Central memory CD4-positive, alpha-beta T cell (primary cell): ENCODE measurements at places on chromosomes 5 and 9.

DNA sequence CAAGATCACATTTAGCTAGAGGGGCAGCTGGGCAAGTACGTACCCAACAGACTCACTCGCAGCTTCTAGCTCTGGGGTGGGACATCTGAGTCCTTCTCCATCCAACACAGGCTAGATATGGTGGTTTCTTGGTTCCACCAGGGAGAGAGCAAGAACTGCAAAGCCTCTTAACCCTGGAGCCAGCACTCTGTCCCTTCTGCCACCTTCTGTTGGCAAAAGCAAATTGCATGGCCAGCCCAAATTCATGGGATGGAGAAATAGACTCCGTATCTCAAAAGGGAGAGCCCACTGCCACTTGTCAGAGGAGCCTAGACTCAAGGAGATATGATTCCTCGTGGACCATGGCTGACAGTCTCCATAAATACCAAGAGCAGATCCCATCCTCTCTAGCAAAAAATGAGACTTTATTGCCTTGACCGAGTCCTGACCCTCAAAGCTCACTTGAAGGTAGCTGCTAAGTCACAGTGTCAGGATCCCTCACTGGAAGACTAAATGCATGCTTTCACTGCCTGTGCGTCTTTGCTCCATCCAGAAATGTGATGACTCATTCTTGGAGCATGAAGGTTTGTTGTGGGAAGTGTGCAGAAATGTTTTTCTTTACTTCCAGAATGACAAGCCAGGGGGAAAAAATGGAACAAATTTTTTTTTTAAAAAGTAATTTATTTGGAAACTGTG is 28.8 kb upstream of the ROR2 start:
- no peak for DNase-seq

DNA sequence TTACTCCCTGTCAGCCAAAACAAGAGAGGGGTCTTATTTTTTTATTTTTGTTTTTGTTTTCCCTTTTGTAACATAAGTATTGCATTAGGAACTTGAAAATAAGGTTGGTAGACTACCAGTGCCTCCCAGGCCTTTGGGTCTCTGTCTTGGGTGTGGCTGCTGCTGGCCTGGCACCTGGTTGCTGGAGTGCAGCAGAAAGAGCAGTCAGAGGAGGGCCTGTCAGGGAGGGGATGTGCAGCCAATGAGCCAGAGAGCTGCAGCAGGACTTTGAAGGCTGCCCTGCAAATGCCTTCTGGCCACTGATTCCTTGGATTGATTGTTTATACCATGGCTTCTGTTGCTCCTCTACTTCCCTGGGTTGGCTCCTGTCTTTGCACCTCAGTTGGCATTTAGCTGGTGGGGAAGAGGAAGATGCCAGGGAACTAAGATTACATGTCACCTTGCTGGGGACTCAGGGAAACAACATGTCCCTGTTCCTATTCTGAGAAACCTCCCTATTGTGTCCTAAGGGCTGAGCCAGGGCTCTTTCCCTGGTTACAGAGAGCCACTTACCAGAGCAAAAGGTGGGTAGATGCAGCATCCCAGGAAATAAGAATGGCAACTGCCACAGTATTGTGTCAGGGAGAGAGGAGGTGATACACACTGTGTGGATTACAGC is 66.6 kb downstream of the ANGPTL2 start:
- DNase-seq = no peak

DNA sequence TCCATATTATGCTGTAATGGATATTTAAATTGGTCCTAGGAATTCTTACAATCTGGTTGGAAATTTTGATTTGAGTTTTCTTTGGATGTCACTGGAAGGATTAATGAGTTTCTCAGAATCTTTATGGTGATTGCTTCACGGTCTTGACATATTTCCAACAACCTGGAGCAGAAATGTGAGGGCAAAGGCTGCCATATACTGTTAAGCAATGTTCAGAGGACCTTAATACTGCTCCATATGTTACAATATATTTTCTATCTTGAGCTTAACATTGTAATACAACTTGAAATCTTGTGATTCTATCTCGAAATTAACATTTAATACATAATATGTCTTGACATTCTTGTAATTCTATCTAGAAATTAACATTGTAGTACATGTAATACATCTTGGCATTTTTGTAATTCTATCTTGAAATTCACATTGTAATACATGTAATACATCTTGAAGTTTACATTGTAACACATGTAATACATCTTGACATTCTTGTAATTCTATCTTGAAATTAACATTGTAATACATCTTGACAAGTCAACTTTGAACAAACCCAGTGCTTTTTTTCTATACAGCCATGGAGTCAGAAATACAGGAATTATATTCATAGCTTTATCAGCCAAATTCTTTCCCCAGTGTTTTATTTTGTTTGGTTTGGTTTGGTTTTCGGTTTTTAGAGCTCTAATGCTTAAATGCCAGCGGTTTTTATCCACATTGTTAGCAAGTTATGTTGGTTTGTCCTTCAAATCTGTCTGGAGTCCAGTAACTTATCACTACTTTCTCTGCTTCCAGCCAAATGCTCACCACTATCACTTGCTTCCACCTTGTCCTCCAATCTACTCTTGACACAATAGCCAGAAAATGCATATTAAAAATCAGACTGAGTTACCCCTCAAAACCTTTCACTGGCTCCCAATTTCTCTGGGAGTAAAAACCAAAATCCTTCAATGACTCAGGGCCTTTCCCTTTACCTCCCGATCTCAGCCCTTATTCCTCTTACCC is 3.0 kb upstream of the TUT7 start:
- DNase-seq = no peak

DNA sequence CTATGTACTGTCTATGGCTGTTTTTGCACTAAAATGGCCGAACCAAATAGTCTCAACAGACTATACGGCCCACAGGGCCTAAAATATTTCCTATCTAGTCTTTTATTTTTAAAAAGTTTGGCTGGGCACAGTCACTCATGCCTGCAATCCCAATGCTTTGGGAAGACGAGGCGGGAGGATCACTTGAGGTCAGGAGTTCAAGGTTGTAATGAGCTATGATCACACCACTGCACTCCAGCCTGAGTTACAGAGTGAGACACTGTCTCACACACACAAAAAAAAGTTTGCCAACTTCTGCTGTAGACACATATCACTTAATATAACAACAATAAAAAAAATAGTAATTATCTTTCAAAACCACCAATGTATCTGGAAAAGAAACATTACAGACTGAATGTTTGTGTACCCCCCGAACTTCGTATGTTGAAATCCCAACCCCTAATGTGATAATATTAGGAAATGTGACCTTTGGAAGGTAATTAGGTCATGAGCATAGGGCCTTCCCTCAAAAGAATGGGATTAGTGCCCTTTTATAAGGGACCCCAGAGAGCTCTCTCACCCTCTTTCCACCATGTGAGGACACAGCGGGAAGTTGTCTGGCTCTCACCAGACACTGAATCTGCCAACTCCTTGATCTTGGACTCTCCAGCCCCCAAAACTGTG is 53.5 kb upstream of the HK3 start:
- no peak for DNase-seq

GRCh38 chr9:95197692-95198271 is 119.7 kb downstream of the FANCC start:
- no peak for DNase-seq

- DNase-seq = no peak
These were observed 17.9 kb upstream of the NDUFB6 start for GRCh38 chr9:32590898-32591297.

GRCh38 chr9:96006296-96006879 is 130.9 kb downstream of the ERCC6L2 start:
- DNase-seq = no peak

DNA sequence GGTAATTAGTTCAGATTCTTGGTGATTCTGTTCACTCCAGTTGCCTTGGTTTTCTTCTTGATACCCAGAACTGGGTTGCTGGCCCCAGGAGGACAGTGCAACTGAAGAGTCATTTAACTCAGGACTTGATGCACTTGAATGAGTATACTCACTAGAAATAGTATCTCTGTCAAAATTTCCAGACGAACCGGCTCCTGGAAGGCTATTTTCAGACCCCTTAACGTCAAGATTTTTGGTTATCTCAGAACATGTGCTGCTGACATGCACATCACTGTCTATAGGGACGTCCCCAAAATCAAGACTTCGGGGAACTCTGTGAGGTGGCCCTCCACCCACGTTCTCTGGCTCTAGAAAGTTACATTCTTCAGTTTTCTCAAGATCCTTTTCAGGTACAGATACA is 56.7 kb upstream of the PCA3 start:
- DNase-seq = no peak

DNA sequence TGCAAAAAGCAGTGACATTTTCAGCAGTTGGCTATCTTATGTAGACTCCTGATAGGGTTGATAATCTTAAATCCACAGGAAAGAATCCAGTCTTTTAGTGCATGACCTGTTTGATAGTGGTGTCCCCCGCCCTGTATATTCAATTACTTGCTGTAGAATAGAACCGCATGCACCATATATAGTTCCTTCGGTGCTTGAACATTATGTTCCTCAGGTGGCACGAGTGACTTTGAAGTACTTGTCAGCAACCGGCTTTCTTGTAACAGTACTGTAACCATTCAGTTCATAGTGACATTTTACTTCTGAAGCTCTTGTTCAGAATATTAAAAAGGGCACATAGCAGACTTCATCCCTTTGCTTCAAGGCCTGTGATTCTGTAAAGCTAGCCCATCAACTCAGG is 163.2 kb upstream of the KLF9 start:
- no peak for DNase-seq
